NCI-H2107 (cell line): ENCODE measurements at places on chromosomes 11 and 22.

DNA sequence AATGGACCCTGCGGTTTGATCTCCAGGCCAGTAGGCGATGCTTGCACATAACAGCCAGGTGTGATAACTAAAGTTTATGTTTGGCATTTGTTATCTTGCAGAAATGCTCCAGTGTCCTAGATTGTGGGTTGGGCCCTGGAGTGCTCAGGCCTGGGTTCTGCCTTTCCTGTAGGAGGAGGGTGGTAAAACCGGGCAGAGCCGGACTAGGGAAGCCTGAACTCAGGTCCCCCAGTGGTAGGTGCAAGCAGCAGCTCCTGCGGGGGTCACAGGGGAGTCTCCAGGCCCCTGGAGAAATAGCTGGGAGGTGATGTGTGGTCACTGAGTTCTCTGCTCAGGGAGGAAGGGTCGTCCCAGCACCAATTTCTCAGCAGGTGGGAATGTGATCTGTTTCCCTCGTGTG, 538.3 kb upstream of the ANO3 start:
- no peak for DNase-seq

- DNase-seq: no peak
Measured at GRCh38 chr22:37442537-37442936, 15.3 kb upstream of the ELFN2 start.

DNA sequence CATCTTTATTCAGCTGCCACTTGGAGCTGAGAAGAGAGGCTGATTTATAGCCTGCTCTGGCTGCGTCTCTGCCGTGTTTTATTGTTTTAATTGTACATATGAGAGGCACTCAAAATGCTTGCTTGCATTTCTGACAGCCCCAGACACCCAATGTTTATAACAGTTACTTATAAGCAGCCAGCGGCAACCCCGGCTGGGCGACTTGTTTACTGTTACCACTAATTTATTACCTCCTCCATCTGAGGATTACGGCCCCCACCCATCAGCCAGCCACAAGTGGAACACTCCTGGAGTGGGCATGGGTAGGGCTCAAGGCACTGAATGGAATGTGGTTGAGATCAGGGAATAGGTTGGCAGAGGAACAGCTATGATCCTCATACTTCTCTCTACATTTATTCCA, 61.2 kb downstream of the CLPB start:
- DNase-seq: peak; percentile 72

- no peak for DNase-seq
Measured at GRCh38 chr22:20139391-20140106, 7.9 kb downstream of the ZDHHC8 start.

- DNase-seq: no peak
Measured at GRCh38 chr22:37640591-37641560, 1.4 kb downstream of the SH3BP1 start.

DNA sequence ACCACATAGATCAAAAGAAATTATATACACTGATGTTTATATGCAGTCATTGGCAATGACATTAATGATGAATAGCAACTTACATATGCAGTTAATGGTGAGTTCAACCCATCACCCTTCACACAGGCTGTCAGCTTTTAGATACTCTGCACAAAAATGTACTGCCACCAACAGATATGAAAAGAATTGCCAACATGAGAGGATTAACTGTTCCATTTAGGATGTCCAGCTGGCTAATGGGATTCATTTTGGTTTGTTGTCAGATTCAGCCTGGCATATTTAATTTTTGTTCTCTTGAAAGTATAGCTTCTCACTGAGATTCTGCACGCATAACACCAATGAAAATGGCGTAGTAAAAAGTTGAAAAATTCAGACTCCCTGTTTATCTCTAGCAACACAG, 554.0 kb upstream of the ARHGAP42 start:
- DNase-seq: no peak

GRCh38 chr11:119282495-119282894, 34.4 kb downstream of the MCAM start:
- no peak for DNase-seq
